Smooth muscle cell of bladder (primary cell): ENCODE measurements at places on chromosomes 16 and 17. TPM values are rescaled to one million over a fixed set of nuclear protein-coding genes. Genes with fewer than 3 reads are reported as not detected.

The TP53TG3B gene
- not detected in 2 replicates for total RNA-seq

The XYLT1 gene
- 11.6 and 12.5 TPM in 2 replicates for total RNA-seq

The ACSM3 gene
- total RNA-seq: 0.71 and 0.83 TPM in 2 replicates

The KRT28 gene
- not detected in 2 replicates for total RNA-seq

The PRSS33 gene
- not detected in 2 replicates for total RNA-seq

The CMTM4 gene
- total RNA-seq: 12.9 and 15.9 TPM in 2 replicates

The USP6 gene
- total RNA-seq: under 0.01 TPM in 1 of 2 replicates, not detected in the other

The ACE gene
- 3.6 and 7.6 TPM in 2 replicates for total RNA-seq

The SLFN12L gene
- under 0.01 TPM in 1 of 2 replicates, not detected in the other for total RNA-seq

The MC1R gene
- 3.6 and 4.3 TPM in 2 replicates for total RNA-seq

The TEKT1 gene
- not detected in 2 replicates for total RNA-seq

The PLD6 gene
- 2.1 and 2.9 TPM in 2 replicates for total RNA-seq

The CCL17 gene
- total RNA-seq: not detected in 2 replicates

The TSPAN10 gene
- total RNA-seq: 0.57 and 2.1 TPM in 2 replicates

The CHCT1 gene
- 0.14 TPM in 1 of 2 replicates, not detected in the other for total RNA-seq

The TEX19 gene
- total RNA-seq: under 0.01 TPM in 1 of 2 replicates, not detected in the other

The KRTAP3-2 gene
- total RNA-seq: not detected in 2 replicates

The TMIGD1 gene
- not detected in 2 replicates for total RNA-seq

The CALB2 gene
- 0.28 and 0.92 TPM in 2 replicates for total RNA-seq

The ADAMTS18 gene
- under 0.01 and 0.18 TPM in 2 replicates for total RNA-seq

The KRTAP1-5 gene
- 0.57 and 0.83 TPM in 2 replicates for total RNA-seq

The AOC3 gene
- total RNA-seq: 1.6 and 1.8 TPM in 2 replicates

The ZFHX3 gene
- 3.0 and 4.4 TPM in 2 replicates for total RNA-seq

The ZSCAN10 gene
- total RNA-seq: not detected in 2 replicates

The LYZL6 gene
- total RNA-seq: not detected in 2 replicates

The SCNN1G gene
- not detected in 2 replicates for total RNA-seq

The KRTAP9-4 gene
- not detected in 2 replicates for total RNA-seq

The FOXF1 gene
- 11.8 and 15.6 TPM in 2 replicates for total RNA-seq

The IRX3 gene
- total RNA-seq: under 0.01 and 0.65 TPM in 2 replicates

The CORO1A gene
- 0.46 and 0.71 TPM in 2 replicates for total RNA-seq

The SLC52A1 gene
- 0.14 TPM in 1 of 2 replicates, not detected in the other for total RNA-seq

The ARHGAP44 gene
- 0.71 and 1.6 TPM in 2 replicates for total RNA-seq

The C17orf100 gene
- total RNA-seq: 0.18 and 0.43 TPM in 2 replicates

The PABPN1L gene
- total RNA-seq: not detected in 2 replicates

The RAB26 gene
- 0.71 and 1.6 TPM in 2 replicates for total RNA-seq

The HBQ1 gene
- total RNA-seq: not detected in 2 replicates

The ABCC11 gene
- total RNA-seq: under 0.01 TPM in 2 replicates

The MYH4 gene
- not detected in 2 replicates for total RNA-seq

The ABCA3 gene
- 0.43 and 0.55 TPM in 2 replicates for total RNA-seq

The ACACA gene
- total RNA-seq: 42.1 and 45.9 TPM in 2 replicates

The FBXW10 gene
- 0.09 TPM in 1 of 2 replicates, not detected in the other for total RNA-seq

The C17orf113 gene
- total RNA-seq: 0.09 and 0.14 TPM in 2 replicates

The CBX2 gene
- 0.28 and 0.57 TPM in 2 replicates for total RNA-seq

The KRTAP1-3 gene
- not detected in 2 replicates for total RNA-seq

The SSTR5 gene
- total RNA-seq: not detected in 2 replicates

The ETV4 gene
- 1.3 and 1.4 TPM in 2 replicates for total RNA-seq

The SLC5A11 gene
- under 0.01 TPM in 1 of 2 replicates, not detected in the other for total RNA-seq

The CIITA gene
- under 0.01 and 0.09 TPM in 2 replicates for total RNA-seq

The NAGPA gene
- 14.1 and 22.0 TPM in 2 replicates for total RNA-seq

The KRT31 gene
- not detected in 2 replicates for total RNA-seq

The BCO1 gene
- 0.28 TPM in 1 of 2 replicates, not detected in the other for total RNA-seq

The DNAH17 gene
- under 0.01 TPM in 1 of 2 replicates, not detected in the other for total RNA-seq

The CCL13 gene
- 1.5 and 5.8 TPM in 2 replicates for total RNA-seq

The SPNS1 gene
- total RNA-seq: 26.3 and 39.0 TPM in 2 replicates
